ENCODE measurements at places on chromosomes 2 and 18. TPM values are rescaled to one million over a fixed set of nuclear protein-coding genes. Genes with fewer than 3 reads are reported as not detected.

- no peak for DNase-seq
Measured at GRCh38 chr18:79930020-79930642, 21.3 kb downstream of the SLC66A2 start.

Gene BOLL
- 3.3 TPM for total RNA-seq

Gene LIMS4
- total RNA-seq = 6.4 TPM

DNA sequence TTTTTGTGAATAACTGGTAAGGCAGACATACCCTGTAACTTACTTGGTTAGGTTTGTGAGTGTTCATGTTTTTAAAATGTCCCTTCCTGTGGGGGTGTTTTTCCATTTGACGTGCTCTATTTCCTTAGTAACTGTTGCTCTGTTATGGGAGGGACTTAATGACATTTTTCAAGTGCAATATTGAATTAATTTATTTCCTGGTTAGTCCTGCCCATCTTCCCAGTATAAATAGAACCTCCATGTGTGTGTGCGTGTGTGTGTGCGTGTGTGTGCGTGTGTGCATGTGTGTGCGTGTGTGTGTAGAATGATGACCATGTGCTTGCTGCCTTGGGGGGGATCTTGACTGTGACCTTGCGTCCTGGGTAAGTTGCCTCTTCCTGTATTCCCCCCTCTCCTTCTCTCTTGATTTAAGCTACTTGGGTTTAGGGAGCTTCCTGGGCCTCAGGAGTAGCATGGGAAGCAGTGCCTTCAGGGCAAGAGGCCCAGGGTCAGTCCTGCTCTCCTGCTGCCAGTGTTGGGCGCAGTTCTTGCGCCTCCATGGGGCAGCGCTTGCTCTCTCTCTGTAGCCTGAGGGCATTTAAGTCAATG is 163.9 kb downstream of the LDLRAD4 start:
- no peak for DNase-seq

- no peak for DNase-seq
Measured at GRCh38 chr2:236366397-236366796, 102.2 kb upstream of the ASB18 start.

Gene GALNT14
- total RNA-seq = 0.22 TPM

Gene SLC4A3
- total RNA-seq = 1.4 TPM

Measured in psoas muscle (tissue), 8 donors.